ENCODE measurements at places on chromosomes 2 and 18.
A peak's percentile ranks its signal among the peaks of the same experiment; 100 is the strongest.

GRCh38 chr2:191721331-191721730 is 43.4 kb downstream of the NABP1 start:
- DNase-seq: no peak

GRCh38 chr2:121689356-121689755 is 40.1 kb upstream of the CLASP1 start:
- no peak for DNase-seq

DNA sequence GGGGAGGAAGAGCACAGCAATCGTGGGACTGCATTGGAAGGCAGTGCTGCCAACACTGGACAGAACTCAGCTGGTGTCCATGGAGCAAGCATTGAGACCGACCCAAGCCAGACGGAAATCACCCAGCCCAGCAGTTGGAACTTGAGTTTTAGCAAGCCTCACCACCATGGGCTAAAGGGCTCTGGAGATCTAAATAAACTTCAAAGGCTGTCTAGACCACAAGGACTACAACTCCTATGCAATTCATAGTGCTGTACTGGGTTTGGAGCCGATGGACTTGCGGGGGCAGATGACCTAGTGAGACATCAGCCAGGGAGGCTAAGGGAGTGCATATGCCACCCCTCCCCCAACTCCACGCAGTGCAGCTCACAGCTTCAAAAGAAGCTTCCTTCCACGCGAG is 243.6 kb upstream of the SLC39A10 start:
- DNase-seq: no peak

DNA sequence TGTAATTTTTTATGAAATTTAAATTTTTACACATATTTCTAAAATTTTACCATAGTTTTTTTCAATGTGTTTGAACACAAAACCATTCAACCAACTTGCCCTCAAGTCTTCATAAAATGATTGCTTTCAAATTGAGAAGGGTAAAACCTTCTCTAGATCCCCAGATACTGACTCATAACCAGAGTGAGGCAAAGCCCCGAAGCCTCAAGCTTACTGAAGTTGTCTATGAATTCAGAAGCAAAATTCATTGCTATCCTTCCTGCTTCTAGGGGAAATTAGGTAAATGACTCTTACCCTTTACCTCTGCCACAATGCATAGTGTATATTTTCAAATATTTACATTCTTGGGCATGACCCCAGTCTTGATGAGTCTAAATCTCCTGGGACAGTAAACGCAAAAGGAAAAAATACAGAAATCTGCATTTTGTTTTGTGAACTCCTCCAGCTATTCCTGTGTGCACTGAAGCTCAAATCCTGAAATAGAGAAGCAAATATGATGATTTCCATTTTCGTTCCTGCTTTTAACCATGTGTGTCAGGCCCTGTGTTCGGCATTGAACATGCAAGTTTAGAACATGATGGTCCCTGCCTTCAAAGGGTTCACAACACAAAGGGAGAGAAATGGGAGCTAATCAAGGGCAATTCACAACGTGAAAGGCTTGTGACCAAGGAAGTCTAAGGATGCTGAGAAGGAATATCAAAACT is 246.3 kb downstream of the SUCLG1 start:
- DNase-seq: no peak

- DNase-seq: no peak
Observed at GRCh38 chr2:8489221-8489620, 192.6 kb upstream of the ID2 start.

DNA sequence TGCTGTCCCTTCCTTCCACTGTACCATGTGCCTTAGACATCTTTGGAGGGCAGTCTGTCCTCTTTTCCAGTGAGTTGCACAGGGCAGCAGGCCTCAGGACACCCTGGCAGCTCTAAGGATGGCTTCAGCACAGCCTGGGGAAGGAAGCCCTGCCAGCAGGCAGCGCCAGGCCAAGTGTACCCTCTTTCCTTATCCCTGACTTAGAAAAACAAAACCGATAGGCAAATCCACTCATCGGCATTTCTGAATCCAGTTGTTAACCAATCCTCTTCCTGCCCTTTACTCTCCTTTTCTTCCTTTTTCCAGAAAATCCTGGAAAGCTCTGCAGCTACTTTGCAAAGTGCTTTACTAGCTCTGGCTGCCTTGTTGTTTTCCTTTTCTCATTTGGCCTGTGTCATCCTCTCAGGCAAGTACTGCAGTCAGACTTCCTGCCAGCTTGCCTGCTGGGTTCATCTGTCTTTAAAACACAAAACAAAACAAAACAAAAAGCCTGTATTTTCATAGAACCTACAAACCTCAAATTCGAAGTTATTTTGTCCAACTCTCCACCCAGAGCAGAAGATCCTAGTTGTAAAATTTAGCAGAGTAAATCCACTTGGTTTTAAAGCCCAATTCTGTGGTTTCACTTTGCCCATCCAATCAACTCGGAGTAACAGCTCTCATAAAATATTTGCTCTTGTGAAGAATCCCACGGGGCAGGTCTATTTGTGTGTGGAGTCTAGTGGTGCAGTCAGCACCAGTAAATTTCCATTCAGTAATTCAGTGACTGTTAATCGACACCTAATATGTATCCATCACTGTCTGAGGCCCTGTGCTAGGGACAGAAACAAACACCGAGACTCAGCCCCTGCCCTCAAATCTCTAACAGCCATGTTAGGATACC is 45.2 kb downstream of the PCBP1 start:
- DNase-seq: no peak

DNA sequence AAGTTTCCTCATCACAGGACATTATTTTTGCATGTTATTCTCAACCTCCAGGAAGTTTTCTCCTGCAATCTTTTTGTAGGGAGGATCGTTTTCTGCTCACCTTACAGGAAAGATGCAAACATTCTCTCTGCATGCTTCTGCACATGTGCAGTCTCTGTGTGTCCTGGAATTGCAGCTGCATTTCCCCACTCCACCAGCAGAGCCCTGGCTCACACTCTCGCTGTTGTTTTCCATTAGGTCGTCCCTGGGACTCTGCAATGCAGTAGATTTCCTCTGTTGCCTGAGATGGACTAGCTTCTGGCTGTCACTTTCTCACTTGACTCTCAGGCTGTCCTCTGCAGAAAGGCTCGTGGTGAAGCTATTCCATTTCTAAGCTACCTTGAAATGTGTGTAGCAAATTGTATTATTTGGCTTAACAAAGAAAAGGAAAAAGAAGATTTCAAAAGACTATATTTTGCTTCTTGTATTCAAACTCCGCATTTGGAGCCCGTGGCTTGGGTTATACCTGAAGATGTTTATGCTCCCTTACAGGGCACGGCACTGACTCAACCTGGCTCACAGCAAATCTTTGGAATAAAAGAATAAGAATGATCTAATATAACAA is 346.7 kb downstream of the RAD51AP2 start:
- DNase-seq: no peak

DNA sequence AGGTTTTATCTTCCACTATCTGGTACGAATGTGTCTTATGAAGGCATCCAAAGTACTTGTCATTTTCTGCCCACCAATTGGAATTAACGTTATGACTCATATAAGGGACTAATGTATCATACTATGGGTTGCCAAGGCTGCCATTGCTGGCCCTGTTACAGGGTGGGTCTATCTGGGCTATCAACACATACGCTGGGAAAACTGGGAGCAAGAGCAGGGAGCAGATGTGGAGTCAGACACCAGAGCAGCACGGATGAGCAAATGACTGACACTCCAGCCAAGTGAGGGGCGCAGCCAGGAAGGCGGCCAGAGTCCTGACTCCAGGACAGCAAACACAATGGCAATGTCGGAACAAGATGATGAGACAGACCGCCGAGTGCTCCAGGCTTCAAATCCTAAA is 145.9 kb downstream of the COPS8 start:
- no peak for DNase-seq

- DNase-seq: no peak
Observed at GRCh38 chr2:204665771-204666170, 120.5 kb downstream of the PARD3B start.

- DNase-seq: no peak
Observed at GRCh38 chr2:233361297-233361696, 7.0 kb downstream of the DGKD start.

- no peak for DNase-seq
Observed at GRCh38 chr2:227872676-227873075, 1.2 kb downstream of the DAW1 start.

- no peak for DNase-seq
Observed at GRCh38 chr18:80172056-80172455, 63.0 kb downstream of the ADNP2 start.

GRCh38 chr2:37634914-37635503 is 36.4 kb downstream of the CDC42EP3 start:
- DNase-seq: no peak

DNA sequence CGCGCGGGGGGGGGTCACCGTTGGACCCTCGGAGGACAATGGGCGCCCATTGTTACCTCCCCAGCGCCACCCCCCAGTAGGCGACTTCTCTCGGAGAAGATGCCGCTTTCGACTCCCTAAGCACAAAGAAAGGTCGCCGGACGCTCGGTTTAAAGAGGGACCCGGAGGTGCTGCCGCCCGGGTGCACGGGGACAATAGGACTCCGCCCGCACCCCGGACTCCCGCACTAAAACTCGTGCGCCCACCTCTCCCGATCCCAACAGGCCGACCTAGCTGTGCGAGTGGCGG is 318 bp upstream of the CDC42EP3 start:
- no peak for DNase-seq

DNA sequence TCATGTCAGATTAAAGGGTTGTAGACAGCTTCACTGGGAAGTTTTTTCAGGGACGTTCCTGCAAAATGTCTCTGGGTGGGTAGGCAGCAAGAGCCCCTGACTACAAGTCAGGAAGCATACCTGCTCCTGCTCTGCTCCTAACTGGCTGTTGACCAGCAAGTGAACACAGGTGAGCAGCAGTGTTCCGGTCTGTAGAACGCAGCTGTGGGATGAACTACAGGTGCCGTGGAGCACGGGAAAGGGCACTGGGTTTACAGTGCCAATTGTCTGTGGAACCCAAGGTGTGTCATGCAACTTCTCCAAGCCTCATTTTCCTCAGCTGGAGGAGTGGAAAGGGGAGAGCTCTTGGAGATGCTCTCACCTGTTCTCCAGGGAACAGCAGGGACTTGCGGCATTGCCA is 6.6 kb downstream of the ASB18 start:
- peak; percentile 69 for DNase-seq

GRCh38 chr2:5756272-5756671 is 64.1 kb downstream of the SOX11 start:
- no peak for DNase-seq

DNA sequence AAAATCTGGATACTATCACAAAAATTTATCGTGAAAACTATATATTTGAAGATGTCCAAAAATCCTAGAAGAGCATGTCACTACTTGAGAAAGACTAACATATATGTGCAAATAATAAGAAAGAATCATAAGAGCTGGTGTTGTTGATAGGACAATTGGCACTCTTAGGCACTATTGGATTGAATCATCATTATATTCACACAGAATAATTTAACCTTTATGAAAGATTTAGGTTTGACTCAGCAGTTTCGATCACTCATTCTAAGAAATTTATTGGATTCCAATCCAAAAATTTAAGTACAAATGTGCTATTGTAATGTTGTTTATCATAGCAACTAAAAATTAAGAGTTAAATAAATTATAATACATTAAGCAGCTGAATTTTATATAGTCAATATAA is 503.6 kb downstream of the SPAG16 start:
- no peak for DNase-seq

GRCh38 chr2:240811346-240812300 is 8.4 kb downstream of the KIF1A start:
- DNase-seq: peak; percentile 85

DNA sequence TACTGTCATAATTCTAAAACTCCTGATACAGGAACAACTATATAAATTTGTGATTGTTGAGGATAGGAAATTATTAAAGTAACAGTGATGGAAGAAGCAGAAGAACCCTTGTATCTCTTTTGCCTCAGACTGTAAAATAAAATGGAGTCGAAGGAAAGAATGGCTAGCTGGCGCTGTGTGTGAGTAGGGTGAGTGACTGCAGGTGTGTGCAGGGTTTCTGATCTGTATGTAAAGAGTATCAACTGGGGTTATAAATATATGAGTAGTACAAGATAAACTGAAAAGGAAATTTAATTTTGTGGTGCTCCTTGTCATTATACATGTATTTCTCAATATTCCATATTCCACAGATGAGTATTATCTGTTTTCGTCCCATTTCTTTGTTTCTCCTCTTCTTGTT is 15.2 kb downstream of the POLI start:
- DNase-seq: no peak

GRCh38 chr2:171893824-171894611 is at the start of gene SLC25A12:
SLC25A12 (minus strand) TSS chr2:171894244; CDS start chr2:171894214, 30 bp downstream.
- DNase-seq: peak; percentile 93

DNA sequence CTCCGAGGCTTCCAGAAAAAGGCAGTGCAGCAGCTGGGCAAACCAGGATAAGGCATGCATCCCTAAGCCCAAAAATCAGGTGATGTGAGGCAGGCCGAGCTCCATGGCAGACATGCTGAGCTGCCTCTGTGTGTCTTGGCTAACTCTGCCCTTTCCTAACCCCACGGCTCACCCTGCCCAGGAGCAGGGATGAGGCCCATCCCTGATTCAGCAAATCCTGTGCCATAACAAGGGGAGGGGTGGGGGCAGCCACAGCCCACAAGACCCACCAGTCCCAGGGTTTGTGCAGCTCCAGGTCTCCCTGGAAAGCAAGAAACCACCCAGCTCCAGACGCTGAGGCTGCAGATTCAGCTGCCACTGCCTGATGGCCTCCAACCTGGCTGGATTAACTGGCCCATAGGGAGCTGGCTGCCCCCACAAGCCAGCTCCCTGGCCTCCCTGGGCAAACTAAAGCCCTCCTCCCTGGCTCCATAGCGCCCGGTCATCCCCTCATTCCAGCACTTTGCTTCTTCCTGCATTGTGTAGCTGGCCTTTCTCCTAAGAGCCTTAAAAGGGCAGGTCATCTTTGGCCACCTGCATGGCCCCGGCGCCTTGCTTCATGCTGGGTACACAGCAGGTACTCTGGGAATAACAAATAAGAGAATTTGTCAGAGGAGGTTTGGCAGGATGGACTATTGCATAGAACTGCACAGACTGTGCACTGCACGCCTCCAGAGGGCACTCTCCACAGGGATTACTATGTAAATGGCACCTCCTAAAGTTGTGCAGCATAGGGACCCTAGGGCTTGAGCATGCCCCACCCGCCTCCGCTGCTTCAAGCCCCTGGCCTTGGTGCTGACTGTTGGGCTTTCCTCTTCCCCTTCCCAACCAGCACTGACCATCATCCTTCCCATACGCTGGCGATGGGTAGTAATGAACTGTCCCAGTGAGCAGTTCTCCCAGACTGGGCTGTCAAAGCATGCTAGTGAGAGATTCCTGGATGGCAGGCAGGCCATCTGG is 10.7 kb downstream of the STEAP3 start:
- no peak for DNase-seq

GRCh38 chr18:50177294-50177992 is 17.5 kb downstream of the MYO5B start:
- DNase-seq: no peak

GRCh38 chr2:31241625-31242270 is 7.8 kb downstream of the EHD3 start:
- peak; percentile 81 for DNase-seq

- no peak for DNase-seq
Observed at GRCh38 chr18:50114448-50114847, 80.5 kb downstream of the MYO5B start.

DNA sequence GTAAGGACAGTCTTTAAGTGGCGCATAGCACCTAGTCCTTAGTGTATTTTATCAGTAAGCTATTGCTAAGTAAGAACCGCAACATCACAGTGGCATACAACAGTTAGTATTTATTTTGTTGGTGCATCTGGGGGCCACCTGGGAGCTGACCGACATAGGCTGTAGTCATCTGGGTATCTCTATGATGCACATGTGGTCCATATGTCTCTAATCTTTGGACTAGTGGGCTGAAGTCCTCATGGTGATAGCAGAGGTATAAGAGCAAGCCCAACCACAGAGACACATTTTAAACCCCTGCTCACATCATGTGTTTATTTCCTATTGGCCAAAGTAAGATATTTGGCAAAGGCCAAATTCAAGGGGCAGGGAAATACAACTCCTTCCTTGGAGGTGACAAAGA is 2.9 kb downstream of the CAMKMT start:
- no peak for DNase-seq

All from mesenteric fat pad (tissue), 1 donor.